ENCODE measurements at places on chromosomes 5 and 9.

- no peak for DNase-seq
Measured at GRCh38 chr9:118023644-118024043, 319.4 kb downstream of the TLR4 start.

GRCh38 chr5:123422433-123423277 lies 548 bp downstream of the CEP120 start:
- DNase-seq, result no peak

- no peak for DNase-seq
Measured at GRCh38 chr9:132161743-132162184, at the start of gene NTNG2. Gene NTNG2 (plus strand): TSS chr9:132162058. CDS start chr9:132166832, 4,774 bp downstream.

DNA sequence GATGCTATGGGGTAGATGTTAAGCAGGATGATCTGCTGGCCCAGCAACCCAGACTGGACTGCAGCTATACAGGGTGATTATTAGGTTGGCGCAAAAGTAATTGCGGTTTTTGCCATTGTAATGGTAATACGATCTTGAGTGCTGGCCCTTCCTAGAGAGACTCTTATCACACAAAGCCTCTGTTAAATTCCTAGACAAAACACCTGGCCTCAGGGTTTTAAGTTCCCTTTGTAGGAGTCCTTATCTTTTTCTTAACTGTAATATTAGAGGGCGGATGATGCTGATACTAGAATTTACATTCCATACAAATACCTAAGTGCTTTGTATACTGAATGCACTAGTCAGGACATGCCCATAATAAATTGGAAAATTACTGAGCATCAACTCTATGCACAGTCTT lies 222.2 kb downstream of the NDUFS4 start:
- no peak for DNase-seq

DNA sequence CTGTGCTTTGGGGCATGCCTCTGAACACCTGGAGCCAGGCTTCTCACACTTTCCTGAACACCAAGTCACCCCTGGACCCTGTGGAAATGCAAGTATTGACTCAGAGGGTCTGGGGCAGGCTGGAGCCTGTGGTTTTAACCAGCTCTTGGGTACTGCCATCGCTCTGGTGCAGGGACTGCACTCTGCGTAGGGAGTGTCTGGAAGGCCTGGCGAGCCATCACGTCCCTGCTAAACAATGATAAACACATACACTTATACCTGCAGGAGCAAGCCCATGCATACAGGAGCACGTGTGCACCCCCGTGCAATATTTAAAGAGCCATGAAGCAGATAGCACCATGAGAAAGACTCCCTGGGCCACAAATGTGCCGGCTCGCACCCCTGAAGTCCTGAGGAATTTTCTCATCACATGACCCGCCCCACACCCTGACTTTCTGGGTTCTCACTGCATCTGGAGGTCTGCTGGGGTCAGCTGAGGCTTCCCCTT lies 267.7 kb downstream of the GADD45G start:
- no peak for DNase-seq
